ENCODE measurements at places on chromosomes 4 and X. TPM values are rescaled to one million over a fixed set of nuclear protein-coding genes. Genes with fewer than 3 reads are reported as not detected.

GRCh38 chrX:125507119-125507518, 187.4 kb downstream of the TEX13C start:
- no peak for DNase-seq

The TXK gene
- 0.71 TPM for total RNA-seq

The SMR3B gene
- total RNA-seq, result not detected

DNA sequence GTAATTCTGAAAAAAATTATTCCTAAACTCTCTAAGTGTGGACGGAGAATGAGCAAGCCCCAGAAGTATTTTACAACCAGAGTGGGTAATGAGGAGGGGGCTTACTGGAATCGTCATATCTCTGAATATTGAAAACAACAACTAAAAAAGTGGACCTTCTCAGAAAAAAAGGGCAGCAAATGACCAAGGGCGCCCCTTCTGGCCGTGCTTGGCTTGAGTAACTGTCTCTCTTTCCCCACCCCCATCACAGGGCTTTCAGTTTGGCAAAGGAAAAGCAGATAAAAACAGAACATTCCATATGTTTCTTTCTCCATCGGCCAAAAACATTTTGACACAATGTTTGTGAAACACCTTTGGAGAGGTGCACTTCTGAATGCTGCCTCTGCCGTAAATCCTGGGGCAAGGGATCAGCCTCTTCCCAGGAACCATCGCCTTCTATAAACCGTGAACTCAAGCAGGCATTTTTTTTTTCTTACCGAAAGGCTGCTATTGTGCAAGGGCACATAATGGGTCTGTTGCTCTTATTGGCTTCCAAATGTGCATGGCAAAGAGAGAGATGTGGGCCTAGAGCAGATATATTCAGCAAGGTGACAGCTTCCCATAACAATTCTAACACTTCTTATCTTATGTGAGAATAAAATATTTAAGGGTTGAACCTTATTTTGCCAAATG, 115.4 kb downstream of the PARM1 start:
- no peak for DNase-seq

DNA sequence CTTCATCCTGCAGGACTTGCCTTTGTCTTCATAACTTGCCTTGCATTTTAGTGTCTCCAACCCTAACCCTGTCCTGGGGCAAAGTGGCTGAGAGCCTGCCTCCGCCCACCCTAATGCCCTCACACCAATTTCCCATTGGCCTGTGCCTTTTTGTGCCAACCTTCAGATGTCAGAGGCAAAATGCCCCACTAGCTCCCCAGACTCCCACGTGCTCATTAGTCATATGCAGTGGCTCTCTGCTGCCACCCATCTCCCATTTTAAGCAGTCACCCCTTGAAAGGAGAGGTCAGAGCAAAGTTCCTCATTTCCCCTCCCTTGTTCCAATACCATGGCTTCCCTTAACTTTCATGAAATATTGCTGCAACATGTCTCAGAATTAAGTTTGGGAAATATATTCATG, 74.8 kb upstream of the PASD1 start:
- DNase-seq, result no peak

GRCh38 chr4:128846063-128846462, 36.6 kb downstream of the JADE1 start:
- DNase-seq, result no peak

The IL13RA2 gene
- total RNA-seq, result not detected

The DMRTC1B gene
- not detected for total RNA-seq

DNA sequence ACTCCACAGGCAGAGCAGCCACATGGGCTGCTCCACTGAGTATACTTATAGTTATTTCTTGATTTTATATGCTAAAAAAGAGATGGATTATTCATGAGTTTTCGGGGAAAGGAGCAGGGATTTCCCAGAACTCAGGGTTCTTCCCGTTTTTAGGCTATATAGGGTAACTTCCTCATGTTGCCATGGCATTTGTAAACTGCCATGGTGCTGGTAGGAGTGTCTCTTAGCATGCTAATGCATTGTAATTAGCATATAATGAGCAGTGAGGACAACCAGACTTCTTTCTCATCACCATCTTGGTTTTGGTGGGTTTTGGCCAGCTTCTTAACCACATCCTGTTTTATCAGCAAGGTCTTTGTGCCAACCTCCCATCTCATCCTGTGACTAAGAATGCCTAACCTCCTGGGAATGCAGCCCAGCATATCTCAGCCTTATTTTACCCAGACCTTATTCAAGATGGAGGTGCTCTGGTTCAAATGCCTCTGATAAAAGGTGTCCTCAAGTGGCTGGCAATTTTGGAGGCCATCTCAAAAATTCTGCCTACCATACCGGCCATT, 213.0 kb upstream of the VEGFC start:
- DNase-seq, result no peak

GRCh38 chr4:38500433-38500832, 163.6 kb upstream of the KLF3 start:
- no peak for DNase-seq

GRCh38 chr4:53021754-53022512, 159.8 kb downstream of the RASL11B start:
- DNase-seq, result no peak

GRCh38 chr4:101973361-101973760, 182.8 kb downstream of the BANK1 start:
- DNase-seq, result no peak

- no peak for DNase-seq
These were observed 828 bp downstream of the TSPYL2 start for GRCh38 chrX:53082773-53083616.

GRCh38 chrX:149004936-149005335, 500.2 kb downstream of the IDS start:
- no peak for DNase-seq

DNA sequence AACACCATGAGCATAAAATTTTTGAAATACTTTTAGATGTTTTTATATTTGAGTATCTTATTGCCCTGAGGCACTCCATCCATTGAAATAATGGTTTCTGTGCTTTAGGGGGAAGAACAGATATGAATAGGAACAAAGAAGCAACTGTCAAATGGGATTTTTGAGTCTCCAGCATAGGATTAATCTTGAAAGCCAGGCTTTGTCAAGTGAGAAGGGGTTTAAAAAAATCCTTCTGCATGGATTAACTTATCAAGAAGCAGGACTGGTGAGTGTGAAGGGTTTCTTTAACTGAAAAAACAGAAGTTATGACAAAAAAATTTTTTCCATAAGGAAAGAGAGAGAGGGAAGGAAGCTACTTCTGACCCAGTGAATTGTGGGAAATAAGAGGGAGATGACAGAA, 7.6 kb upstream of the NUDT9 start:
- DNase-seq, result no peak

DNA sequence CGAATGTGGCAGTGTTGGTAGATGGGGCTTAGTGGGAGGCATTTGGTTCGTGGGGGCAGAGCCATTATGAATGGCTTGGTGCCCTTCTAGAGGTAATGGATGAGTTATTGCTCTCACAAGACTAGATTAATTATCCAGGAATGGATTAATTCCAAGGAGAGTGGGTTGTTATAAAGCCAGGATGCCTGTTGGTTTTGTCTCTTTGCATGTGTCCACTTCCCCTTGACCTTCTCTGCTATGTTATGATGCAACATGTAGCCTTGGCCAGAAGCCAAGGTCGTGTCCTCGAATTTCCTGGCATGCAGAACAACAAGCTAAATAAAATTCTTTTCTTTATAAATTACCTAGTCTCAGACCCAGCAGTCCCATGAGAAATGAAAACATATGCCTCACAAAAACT, 111.2 kb upstream of the PLS3 start:
- peak; percentile 53 for DNase-seq

DNA sequence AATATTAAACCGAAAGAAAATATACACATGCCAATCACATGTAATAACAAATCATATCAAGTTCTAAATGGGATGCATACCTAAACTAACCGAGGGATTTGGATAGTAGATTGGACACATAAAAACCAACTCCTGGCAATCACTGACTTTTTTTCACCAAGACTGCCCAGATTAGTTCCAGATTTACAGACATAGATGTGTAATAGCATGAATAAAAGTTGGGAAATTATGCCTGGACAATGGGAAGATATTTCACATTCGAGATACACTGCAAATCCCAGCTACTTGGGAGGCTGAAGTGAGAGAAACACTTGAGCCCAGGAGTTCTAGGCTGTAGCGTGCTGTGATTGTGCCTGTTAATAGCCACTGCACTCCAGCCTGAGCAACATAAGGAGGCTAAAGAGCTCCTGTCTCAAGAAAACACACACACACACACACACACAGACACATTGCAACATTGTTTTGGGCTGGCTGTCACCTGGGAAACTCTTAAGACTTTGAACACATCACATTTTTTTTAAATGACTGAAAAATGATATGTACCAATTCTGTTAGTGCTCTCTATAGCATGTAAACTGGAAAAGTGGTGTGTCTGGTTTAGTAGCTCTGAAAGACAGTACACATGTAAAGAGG, 5.7 kb downstream of the RAB40A start:
- DNase-seq, result no peak

The PDGFRA gene
- 24.8 TPM for total RNA-seq

DNA sequence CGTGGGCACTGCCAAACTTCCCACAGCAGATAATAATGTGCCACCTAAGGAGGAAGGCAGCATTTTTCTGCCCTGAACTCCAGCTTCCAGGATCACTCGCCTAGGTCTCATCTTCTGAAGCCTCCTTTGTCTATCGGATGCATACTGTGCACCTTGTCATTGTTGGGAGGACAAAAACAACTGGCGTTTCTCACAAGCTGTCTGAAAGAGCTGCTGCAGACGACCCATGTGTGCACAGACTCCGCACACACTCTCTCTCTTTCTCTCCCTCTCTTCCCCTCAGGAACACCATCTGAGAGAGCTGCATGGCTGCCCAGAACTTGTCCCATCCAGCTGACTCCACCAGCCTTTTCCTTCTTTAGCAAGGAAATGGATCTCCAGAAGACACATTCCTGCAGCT, 83.0 kb downstream of the MAML3 start:
- no peak for DNase-seq

GRCh38 chr4:71400810-71401209, 62.0 kb downstream of the SLC4A4 start:
- no peak for DNase-seq

The DOK7 gene
- 46.7 TPM for total RNA-seq

DNA sequence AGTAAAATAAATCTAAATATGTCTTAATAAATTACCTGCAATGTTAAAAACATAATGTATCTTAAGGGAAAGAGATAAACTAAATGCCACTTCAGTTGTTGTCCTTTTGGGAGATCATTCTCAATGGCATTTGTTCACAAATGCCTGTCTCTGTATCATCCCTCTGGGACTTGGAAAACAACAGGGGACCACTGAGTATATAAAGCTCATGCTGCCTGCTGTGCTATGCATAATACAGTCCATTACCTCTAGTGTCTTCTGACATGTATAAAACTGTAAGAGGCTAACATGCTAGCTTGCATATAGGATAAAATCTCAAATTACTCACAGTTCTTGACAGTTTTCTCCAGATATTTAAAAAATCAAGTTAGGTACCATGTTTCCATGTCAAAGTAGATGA, 503.9 kb downstream of the PDHA2 start:
- DNase-seq, result no peak

The HMX1 gene
- total RNA-seq, result not detected
